ENCODE measurements at places on chromosomes 1 and 21. TPM values are rescaled to one million over a fixed set of nuclear protein-coding genes. Genes with fewer than 3 reads are reported as not detected.

The SUSD4 gene
- 16.7 TPM for total RNA-seq

DNA sequence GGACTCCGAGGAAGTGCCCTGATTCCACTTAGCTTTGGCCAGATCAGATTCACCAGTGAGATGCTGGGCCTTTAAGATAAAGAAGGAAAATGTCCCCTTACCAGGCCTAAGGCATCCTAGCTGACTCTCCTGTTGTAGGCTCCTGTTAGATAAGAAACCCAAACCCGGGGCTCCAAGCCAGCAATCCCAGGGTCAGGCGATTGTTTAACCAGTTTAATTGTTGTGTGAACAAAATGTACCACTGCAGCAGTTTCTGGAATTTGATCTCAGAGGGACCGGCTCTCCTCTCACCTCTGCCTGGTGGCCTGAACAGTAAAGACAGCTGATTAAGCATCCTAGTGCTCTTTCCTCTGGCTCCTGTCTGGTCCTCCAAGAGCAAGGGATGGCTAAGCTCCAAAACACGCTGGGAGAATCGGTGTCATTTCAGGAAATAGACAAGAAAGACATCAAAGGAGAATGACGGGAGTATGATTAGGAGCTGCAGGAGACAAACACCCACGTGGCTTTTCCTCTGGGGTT lies 9.3 kb upstream of the KLHDC8A start:
- DNase-seq: no peak

The SLFNL1 gene
- total RNA-seq: 0.29 TPM

GRCh38 chr1:36123356-36123755 lies 1.7 kb downstream of the COL8A2 start:
- DNase-seq: no peak

GRCh38 chr1:15764269-15764764 lies 5.7 kb downstream of the FBLIM1 start:
- DNase-seq: no peak

The ZNF496 gene
- total RNA-seq: 29.4 TPM

DNA sequence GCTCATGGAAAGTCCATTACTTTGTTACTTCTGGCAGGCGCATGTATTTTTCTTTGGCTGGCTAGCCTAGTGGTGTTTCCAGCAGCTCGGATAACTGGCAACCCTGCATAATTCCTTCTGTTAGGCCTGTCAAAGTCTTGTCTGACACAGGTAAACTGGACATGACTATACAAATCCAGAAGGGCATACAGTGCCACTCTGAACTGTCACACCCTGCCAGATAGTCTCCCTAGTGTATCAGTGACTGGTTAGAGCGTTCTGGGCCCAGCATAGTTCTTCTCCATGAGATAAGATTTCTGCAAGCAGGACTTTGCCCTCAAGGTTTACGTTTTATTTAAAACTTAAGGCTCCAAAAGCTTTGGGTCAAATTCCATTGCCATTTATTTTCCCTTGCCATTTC lies 177.7 kb upstream of the GORAB start:
- DNase-seq: no peak
